Lower lobe of right lung (tissue), 2 donors: ENCODE measurements at places on chromosomes 12 and 14.

GRCh38 chr14:100645982-100646314, 58.7 kb upstream of the BEGAIN start:
- DNase-seq: no peak

DNA sequence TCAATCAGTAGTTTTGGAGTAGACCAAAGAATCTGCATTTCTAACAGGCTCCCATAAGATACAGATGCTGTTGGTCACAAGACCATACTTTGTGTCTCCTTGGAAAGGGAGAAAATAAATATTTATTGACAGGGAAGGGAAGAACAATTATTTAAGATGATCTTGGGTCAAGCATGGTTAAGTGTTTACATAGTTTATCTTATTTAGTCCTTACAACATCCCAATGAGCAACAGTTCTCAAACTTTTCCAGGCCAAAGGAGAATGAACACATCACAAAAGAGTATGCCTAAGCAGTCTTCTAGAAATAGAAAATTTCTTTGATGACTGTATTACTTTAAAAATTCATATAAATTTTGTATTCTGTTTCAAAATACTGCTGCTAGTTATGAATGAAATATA, 8.8 kb downstream of the LPCAT3 start:
- no peak for DNase-seq

DNA sequence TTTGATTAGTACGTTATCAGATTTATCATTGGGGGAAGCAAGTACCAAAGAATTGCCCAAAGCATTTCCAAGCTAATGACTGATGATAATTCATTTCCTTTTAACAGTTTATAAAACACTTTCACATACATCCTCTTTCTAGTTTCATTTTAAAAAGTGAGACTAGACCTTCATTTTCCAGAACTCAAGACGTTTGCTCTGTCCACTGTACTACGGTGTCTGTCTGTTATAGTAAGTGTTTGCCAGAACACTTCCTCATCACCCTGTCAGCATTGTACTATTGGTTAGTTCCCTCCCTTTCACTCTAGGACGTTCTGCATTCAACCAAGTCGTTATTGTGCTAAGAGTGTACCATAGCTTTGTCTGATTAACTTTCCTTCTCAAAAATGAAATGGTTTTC, 81.7 kb upstream of the TMEM263 start:
- no peak for DNase-seq

- no peak for DNase-seq
Measured at GRCh38 chr12:6124411-6125309, at the start of gene VWF. Gene VWF (minus strand): TSS chr12:6124670. CDS start chr12:6123196, 1,474 bp downstream.
